ENCODE measurements at places on chromosomes 3 and 15.

GRCh38 chr3:123389628-123389918 lies 59.3 kb downstream of the ADCY5 start:
- DNase-seq = no peak

DNA sequence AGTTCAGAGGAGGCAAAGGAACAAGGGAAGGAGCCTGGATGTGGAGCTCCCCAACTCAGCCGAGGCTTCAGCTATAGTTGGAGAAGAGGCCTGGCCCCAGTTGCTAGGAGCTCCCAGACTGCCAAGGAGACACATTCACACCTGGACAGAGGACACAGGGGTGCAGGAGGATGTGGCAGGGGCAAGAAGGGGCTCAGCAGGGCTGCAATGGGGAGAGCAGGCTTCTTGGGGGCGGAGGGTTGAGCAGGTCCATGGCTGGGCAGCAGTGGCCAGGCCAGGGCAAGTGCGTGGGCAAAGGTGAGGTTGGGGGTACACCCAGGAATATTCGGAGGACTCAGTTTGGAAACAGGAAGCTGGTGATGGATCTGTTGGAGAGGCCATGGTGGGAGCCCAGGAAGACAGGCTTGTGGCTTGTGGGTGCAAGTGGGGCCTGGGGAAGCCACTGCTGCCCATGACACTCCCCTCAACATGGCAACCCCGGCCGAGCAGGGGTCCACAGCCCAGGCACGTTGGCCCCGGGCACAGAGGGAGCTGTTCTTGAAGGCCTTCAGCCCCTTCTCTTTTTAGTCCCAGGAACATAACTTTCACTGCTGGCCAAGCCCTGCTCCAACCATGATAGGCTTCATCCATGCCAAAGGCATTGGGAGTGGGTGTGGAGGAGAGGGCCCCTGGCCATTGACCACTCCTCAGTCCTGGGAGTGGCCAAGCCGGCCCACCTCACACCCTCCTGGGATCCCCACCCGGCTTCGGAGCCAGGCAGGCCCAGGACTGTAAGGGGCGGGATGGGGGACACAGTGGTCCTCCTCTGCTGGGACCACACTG lies 33.3 kb downstream of the TSPAN3 start:
- DNase-seq = no peak

GRCh38 chr15:50137893-50138292 lies 18.9 kb upstream of the ATP8B4 start:
- DNase-seq = no peak

DNA sequence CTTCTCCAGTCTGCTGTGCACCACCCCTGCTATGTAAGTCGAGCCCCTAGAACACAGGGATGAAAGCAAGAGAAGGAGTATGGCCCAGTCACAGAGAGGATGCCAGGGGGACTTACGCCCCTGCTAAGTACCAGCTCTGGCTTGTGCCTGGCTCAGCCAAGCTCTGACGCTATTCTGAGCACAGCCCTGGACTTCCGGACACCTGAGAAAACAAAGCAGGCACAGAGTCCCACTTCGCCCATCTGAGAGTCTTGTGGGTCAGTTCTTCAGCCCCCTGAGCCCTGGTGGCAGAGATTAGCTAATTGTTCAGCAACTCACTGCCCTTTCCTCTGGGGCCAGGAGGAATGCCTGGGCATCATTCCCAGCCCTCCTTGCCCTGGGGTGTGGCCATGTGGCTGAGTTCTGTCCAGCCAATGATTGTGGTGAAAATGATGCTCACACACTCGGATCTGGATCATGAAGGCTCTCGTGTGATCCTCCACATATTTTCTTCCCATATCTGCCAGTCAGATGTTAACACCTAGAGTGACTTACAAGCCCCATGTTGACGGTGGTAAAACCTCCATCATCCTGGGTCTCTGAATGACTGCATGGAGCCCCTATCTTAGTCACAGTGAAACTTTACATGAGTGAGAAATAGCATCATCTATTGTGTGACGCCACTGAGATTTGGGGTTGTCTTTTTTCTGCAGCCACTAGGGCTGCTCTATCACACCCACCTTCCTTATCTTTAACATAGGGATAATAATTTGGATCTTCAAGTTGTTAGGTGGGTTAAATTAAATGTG lies 105.7 kb downstream of the TPRA1 start:
- no peak for DNase-seq

DNA sequence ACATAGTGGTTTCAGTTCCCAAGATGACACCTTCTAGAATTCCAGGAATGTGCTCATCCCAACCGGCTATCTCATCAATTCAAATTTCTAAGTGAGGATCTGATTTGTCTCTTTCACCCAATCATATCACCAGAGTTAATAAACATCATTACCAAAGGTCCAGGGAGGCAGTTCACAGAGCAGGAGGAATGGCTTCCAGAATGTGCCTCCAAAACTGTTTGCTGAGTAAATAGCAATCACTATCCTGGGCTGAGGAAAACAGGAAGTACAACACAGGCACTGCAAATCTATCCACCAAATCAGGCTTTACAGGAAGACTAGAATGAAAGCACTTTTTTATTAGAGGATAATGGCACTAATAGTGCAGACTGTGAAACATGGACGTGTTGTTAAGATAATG lies 61.5 kb downstream of the OSBPL10 start:
- no peak for DNase-seq

DNA sequence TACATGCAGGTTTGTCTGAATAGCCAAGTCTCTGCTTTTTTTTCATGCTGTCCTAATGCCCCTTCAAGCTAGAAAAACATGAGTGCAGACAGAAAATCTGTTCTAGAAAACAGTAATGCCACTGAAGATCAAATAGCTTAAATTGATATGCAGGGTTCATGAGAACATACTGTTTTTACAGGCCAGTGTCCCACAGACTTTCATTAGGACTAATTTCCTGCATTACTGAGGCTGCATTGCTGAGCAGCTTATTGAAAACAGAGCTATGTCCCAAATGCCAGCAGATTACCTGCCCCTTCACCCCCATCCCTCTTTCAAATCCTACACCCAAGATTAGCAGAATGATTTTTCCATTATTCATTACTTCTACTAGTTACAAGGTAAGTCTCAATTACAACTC lies 665 bp downstream of the TM4SF18 start:
- no peak for DNase-seq

GRCh38 chr15:28051955-28052633 lies 47.0 kb downstream of the OCA2 start:
- peak; percentile 87 for DNase-seq

DNA sequence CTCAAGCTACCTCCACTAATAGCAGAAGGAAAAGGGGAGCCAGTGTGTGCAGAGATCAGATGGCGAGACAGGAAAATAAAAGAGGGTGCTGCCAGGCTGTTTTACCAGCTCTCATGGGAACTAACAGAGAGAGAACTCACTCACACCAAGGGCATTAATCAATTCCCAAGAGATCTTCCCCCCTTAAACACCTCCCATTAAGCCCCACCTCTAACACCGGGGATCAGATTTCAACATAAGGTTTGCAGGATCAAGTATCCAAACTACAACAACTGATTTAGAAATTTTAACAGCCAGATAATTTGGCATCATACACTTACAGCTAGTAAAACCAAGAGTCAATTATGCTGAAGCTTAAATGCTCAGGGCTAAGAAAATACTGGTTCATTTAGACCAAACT lies 18.9 kb downstream of the CD200 start:
- peak; percentile 95 for DNase-seq

- peak; percentile 26 for DNase-seq
Measured at GRCh38 chr15:35956056-35956455, 410.1 kb upstream of the DPH6 start.

GRCh38 chr3:140186421-140186920 lies 251.5 kb downstream of the CLSTN2 start:
- peak; percentile 74 for DNase-seq

DNA sequence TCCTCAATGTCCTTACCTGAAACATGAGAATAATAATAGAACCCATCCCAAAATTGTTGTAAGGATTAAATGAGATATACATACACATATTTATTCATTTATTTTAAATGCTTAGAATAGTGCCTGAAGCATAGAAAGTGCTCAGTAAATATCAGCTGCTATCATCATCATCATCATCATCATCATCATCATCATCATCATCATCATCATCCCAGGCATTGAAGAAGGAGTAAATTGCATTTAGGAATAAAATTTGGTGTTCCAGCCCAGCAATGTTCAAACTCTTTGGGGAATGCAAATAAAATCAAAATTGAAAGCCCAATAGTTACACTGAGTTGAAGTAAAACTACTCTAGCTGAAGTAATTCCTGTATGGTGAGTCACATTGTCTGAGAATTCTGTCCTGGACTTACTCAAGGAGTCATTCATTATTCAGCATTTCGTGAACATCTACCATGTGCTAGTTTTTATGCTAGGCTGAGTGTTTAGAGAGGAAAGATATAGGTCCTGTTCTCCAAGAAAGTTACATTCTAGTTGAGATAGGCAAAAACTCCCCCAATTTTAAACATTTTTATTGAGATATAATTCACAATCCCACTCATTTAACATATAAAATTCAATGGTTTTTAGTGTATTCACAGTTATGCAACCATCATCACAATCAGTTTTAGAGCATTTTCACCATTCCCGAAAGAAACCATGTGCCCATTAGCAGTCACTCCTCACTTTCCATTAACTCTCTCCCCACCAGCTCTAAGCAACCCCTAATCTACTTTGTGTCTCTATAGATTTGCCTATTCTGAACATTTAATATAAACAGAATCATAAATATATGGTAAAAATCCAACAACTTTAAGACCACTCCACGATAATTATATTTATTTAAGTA lies 107.2 kb downstream of the FRMD5 start:
- no peak for DNase-seq

DNA sequence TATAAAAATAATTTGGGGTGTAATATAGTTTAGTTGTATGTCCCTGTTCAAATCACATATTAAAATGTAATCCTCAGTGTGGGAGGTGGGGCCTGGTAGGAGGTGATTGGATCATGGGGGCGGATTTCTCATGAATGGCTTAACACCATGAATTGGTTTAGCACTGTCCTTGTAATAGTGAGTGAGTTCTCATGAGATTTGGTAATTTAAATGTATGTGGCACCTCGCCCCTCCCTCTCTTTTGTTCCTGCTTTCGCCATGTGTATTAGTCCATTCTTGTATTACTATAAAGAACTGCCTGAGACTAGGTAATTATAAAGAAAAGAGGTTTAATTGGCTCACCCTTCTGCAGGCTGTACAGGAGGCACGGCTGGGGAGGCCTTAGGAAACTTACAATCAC lies 83.9 kb downstream of the ANXA2 start:
- DNase-seq = no peak

GRCh38 chr3:134473868-134474546 lies 11.8 kb downstream of the ANAPC13 start:
- DNase-seq = peak; percentile 29

DNA sequence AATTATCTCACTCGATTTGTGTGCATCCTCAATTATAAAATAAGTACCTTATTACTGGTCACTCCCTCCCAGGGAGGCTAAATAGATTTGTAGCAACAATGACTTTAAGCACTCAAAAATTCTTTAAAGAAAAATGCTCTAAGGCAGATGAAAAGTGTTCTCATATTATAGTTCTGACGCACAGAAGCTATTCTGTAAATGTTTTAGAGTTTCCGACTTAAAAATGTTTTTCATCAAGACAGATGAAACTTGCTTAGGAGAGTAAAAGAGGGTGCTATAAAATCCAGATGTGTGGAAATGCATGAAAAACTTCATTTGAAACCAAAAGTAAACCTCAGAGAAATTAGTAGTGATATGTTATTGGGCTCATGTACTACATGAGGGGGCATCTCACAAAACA lies 398.4 kb upstream of the KCNMB2 start:
- no peak for DNase-seq

DNA sequence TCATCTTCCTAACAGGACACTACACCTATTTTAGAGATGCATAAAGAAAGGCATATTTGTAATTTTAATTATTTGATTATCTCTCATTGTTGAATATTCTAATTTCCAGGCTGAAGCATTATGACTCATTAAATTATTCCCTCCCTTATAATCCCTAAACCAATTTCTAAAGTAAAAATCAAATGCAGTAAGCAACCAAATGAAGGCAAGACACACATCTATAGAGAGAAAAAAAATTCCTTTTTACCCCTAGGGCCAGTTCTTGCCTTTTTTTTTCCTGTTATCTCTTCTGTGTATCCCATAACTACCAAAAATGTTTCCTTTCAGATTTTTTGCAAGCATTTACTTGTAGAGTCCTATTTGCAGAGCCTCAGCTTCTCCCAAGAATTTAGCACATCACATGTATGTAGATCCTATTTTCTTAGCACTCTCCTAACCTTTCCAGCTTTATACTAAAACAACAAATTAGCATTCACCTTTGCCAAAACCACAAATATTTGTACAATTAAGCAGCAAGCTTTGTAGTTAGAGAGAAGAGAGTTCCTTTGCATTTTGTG lies 177.9 kb downstream of the SATB1 start:
- no peak for DNase-seq

GRCh38 chr3:39127908-39128304 lies 20.4 kb downstream of the TTC21A start:
- DNase-seq = no peak

DNA sequence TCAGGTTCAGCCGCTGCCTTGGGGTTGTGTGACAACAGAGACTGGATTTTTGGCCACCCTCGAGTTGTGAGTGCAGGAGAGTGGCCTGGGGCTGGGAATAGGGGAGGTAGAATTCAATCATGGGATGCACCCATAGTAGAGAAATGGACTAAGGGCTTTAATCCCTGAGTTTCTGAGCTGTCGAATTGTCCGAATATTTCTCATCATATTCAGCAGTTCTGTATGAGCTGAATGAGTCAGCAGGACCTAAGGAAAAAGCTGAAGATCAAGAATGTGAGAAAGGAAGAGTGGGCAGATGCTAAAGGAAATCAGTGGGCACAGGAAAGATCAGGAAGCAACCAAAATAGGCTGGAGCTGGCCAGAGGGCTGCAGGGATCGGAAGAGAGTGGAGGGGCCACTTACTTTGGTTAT lies 44.4 kb upstream of the SACM1L start:
- DNase-seq = no peak

- no peak for DNase-seq
Measured at GRCh38 chr15:88624156-88624970, 3.2 kb downstream of the AEN start.

DNA sequence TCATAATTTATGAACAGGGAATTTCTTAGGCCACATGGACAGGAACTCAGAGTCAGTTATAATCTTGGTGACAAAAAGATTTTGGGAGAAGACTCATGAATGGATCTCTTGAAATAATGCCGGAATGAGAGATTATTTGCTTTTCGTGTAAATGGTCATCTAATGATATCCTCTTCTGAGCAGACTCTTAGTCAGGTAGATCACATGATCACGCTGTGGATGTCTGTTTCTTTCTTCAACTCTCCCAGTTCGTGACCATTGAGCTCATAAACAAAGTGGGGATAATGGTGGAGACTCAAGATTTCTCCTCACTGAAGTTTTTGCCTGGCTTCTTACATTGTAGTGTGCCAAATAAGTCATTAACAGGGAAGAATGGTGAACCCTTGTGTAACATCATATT lies 133.1 kb upstream of the CBLB start:
- no peak for DNase-seq

- no peak for DNase-seq
Measured at GRCh38 chr15:45790325-45790943, 155.6 kb downstream of the SQOR start.

DNA sequence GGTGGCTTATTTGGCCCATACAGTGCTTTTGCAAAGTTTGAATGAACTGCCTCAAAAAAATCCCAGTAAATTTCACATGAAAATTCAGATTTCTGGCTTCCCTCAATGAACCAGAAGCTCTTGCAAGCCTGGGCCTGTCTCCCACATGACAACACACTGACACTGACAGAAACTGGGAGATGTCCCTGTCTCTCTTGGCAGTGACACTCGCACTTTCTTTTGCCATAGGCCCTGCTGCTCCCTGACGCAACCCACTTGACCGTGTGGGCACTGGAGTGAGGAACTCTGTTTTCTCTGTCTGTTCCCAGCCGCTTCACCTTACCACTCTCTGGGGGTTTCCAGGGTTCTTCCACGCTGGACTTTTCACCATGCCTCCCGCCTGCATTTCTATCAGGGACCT lies 524.5 kb downstream of the SHQ1 start:
- no peak for DNase-seq
